Ecto neural progenitor cell (in vitro differentiated cells): ENCODE measurements at places on chromosomes 16 and 17.
A peak's percentile ranks its signal among the peaks of the same experiment; 100 is the strongest.

GRCh38 chr17:67647482-67647881 is 70.3 kb upstream of the NOL11 start:
- no peak for DNase-seq

- DNase-seq, result no peak
Measured at GRCh38 chr17:15882777-15883176, 62.2 kb upstream of the ADORA2B start.

DNA sequence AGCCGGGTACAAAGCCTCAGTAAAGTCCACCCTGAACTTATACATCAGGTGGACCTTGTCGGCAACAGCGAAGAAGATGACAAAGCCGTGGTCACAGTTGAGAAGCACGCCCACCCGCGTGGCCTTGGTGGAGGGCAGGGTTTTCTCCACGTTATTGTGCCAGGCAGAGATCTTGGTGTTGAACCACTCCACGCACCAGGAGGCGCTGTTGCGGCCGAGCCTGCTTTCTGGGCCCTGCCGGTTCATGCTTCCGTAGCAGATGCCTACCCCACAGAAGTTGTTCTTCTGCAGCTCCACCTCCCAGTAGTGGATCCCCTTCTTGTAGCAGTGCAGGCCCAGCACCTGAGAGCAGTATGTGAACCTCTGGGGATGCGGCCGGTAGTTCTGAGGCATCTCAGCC is 22.1 kb downstream of the TRIM25 start:
- no peak for DNase-seq

GRCh38 chr16:88863426-88863825 is 3.0 kb downstream of the PABPN1L start:
- no peak for DNase-seq

- no peak for DNase-seq
Measured at GRCh38 chr17:39416141-39416540, 14.7 kb upstream of the FBXL20 start.

DNA sequence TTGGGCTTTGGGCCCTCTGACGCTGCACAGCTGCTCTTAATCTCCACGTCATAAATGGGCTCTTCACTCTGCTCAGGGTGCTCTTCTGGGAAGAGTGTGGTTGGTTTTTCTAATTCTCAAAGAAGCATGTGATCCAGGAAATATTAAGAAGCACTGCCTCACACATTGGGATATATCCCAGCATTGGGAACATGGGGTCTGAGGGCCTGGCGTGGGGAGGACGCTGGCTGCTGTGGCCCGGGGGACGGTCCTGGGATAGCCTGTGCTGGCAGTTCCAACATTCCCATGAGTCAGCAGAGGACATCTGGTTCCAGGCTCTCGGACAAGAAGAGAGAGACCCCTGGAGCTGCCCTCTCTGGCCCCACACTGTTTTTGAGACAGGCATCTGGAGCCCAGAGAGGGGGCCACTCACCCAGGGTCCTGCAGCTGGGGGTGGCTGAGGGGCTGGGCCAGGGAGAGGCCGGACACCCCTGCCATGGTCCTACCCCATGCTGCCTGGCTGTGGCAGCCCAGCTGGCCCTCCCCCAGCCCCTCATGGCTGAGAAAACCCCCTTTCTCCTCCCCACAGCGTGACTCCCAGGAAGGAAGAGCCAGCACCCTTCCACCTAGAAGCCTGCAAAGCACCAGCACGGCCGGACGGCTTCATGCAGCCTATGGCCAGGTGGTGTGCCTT is 58.8 kb downstream of the NT5M start:
- no peak for DNase-seq

GRCh38 chr17:13253733-13254410 is 236.0 kb upstream of the ELAC2 start:
- DNase-seq, result no peak

- peak; percentile 78 for DNase-seq
Measured at GRCh38 chr17:73644145-73645049, at the start of gene SDK2. TSS of gene SDK2 (minus strand) at chr17:73644445. CDS start at chr17:73644088, 357 bp downstream.

DNA sequence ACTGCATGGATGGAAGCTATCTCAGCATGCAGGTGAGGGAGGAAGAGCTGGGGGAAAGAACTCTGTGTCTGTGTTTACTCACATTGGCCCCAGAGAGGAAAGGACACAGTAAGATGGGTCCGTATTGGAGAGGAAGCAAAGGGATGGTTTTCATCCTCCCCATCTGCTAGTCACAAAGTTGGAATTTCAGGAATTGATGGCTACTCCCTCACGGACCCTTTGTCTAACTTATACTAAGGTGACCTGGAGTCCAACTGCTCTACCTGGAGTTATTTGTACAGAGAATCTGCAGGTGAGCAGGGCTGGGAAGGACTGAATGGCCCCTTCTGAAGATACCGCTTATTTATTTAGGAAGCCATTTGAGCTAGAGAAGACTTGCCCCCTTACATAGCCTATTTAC is 55.1 kb downstream of the WNT3 start:
- DNase-seq, result no peak

DNA sequence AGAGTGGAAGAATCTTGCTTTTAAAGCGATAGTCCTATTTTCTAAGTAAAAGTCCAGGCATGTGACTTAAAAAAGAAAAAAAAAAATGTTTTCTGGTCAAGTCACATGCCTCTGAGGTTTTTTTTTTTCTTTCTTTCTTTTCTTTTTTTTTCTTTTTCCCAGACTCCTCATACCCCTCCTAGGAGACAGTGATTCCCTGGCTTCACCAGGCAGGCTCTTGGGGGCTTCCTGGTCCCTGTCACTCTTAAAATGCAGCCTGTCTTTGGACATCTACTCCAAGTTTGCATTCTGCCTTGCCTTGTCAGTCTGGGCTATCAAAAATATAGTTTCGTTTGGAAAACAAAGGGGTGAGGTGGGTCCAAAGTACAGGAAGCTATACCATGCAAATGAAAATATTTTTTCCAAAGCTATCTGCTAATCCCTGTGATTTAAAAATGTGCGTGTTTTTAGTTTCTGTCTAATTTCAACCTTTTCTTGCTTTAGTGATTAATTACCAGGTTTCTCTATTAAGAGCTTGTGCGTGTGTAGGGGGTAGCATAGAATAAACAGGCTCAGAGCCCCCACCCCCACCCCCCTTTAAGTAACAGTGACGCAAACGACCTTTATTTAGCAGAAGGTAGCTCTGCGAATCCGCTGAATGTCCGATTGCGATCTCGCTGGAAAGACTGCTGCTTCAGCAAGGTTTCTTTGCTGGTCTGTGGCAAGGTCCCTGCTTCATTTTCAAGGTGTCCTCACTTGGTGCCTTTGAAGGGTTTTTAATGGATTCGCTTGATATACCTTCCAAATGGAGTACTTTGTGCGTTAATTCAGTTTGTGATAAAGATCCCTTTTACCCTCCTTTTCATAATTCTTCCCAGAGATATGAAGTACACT is 510.2 kb downstream of the WWOX start:
- no peak for DNase-seq

DNA sequence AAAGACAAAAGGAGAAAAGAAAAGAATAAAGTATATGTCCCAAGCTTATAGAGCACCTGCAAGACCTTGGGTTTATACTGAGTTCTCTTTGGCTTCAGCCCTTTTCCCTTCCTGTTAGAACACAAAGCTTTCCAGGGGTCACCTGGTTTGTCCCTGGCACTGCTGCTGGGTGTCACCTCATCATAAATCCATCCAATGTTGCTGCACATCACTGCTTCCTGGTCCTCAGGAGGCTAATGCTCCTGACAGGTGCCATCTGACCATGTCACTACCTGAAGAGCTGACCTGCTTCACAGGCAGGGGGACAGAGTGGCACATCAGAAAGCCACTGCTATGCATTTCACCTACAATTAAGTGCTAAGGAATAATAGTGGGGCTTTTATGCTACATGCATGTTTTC is 164.6 kb upstream of the ELAC2 start:
- no peak for DNase-seq

- no peak for DNase-seq
Measured at GRCh38 chr17:8365143-8365542, 11.4 kb downstream of the KRABD2 start.

DNA sequence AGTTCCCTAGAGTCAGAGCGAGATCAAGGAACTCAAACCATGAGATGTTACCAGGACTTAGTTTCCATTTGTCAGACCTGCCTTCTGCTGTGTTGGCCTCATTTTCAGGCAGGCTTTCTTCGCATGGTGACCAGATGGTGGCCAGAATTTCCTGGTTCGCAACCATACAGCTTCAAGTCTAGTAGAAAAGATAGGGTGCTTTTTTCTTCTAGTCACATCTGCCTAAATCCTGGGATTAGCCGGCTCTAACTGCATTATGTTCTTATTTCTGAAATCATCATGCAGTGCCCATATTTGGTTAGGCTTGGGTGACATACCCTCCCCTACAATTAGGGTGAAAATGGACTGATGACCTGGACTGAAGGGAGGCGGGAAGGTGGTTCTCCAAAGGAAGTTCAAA is 131.5 kb downstream of the SHISA9 start:
- DNase-seq, result no peak

GRCh38 chr16:21244518-21245215 is 11.2 kb downstream of the ANKS4B start:
- DNase-seq, result no peak

- no peak for DNase-seq
Measured at GRCh38 chr17:61015966-61016365, 338.3 kb downstream of the BCAS3 start.

GRCh38 chr16:27748868-27749546 is 199.1 kb downstream of the KATNIP start:
- peak; percentile 61 for DNase-seq

GRCh38 chr17:68698746-68699145 is 97.6 kb upstream of the FAM20A start:
- no peak for DNase-seq

DNA sequence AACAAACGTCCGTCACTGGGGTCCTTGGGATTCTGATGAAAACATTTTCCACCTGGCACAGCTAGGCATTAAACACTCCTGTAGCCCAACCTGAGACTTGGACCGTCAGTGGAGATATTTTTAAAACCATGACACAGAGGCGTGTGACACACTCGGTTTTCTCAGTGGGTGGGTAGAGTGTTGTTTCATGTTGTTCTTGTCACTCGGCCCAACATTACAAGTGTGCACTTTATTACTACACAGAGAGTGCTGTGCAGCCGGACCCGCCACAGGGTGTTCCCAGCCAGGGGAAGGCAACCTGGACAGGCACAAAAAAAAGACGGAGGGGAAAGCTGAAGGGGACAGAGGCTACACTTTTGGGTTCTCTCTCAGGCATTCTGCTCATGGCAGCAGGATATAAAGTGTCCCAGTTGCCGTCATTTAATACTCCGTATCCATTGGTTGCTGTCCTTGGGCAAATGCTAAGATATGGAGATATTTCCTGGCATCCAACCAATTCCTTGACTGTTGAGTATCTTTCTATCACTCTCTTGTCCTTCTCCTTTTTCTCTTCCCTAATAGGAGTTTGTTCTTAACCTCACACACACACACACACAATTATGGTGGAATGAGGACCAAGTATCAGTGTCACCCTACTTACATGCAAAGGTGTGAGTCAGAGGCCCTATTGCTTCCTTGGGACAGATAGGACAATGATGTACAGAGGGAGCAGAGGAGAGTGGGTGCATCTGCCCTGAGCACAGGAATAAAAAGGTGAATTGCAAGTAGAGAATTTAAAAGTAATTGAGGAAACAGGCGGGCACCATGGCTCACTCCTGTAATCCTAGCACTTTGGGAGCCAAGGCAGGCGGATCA is 154.1 kb upstream of the SOX9 start:
- DNase-seq, result no peak

GRCh38 chr17:74361230-74362068 is at the start of gene BTBD17:
TSS of gene BTBD17 (minus strand) at chr17:74361868. CDS start at chr17:74361819, 49 bp downstream.
- DNase-seq, result peak; percentile 97

- DNase-seq, result no peak
Measured at GRCh38 chr17:27797390-27798091, 2.8 kb downstream of the NOS2 start.
